Thoracic aorta (tissue), 2 donors: ENCODE measurements at places on chromosomes 3 and 15. TPM values are rescaled to one million over a fixed set of nuclear protein-coding genes. Genes with fewer than 3 reads are reported as not detected.

The TMEM212 gene
- total RNA-seq: not detected

The SAMD7 gene
- total RNA-seq: not detected

The FBLN2 gene
- 233 TPM for total RNA-seq

The ALDH1L1 gene
- 62.5 TPM for total RNA-seq

The CADM2 gene
- total RNA-seq: not detected

The POLQ gene
- 0.42 TPM for total RNA-seq

The FGF7 gene
- 12.7 TPM for total RNA-seq

The SLC7A14 gene
- total RNA-seq: not detected

The THSD4 gene
- 71.2 TPM for total RNA-seq

The TERC gene
- total RNA-seq: 132 TPM

The ERC2 gene
- not detected for total RNA-seq

The DUT gene
- 50.7 TPM for total RNA-seq

The SLC2A2 gene
- not detected for total RNA-seq

The SERINC4 gene
- total RNA-seq: not detected

The FANCD2OS gene
- not detected for total RNA-seq

The SLC51A gene
- not detected for total RNA-seq
